ENCODE measurements at places on chromosomes 6 and 20.
A peak's percentile ranks its signal among the peaks of the same experiment; 100 is the strongest.

GRCh38 chr6:157222201-157222981, 100.9 kb downstream of the TMEM242 start:
- DNase-seq = no peak

DNA sequence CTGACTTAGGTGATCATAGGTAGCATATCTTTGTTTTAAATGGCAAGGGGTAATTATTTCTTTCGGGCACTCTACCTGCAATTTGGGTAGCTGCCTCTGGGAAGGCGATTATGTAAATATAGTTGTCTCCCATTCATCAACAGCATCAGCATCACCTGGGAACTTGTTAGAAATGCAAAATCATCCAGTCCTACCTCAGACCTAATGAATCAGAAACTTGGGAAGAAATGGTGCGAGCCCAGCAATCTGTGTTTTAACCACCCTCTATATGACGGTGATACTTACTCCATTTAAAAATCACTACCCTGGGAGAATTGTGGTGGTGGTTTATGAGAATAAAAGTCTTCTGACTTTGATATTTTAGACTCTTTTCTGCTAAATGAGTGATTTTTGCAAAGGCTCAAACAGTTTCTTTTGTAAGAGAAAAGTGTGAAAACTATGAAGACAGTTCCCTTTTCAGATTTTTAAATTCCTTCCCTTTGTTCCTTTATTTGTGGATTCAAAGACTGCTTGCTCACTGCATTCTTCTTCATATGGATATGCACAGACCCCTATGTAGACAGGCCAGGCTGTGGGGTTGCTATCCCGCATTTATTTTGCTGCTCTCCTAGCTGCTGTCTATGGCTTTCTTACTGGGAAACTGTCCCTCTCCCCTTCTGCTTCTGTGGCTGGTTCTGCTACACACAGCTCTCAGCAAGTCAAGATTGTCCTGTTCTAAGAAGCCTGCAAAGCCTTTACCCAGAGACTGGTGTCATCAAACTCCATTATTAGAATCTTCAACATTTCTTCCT, 365.3 kb downstream of the RNF144B start:
- DNase-seq = no peak

DNA sequence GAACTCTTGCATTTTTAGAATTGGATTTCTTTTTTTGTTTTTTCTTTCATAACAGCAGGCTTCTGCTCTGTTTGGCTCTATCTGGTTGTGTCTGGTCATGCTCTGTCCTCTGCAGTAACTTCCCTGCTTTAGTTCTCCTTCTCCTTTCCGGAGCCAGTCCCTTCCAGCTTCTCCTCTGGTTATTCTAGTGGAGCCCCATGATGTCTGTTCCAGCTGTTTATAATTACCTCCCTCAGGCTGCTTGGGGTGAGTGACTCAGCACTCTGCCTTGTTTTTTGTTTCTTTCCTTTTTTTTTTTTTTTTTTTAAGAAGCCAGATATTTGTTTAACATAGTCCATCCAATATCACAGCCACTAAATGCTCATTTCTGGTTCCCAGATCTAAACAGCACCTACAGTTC, 409.6 kb downstream of the MAFB start:
- DNase-seq = peak; percentile 80

- DNase-seq = no peak
These were observed 27.6 kb upstream of the RIMS4 start for GRCh38 chr20:44837946-44838345.

DNA sequence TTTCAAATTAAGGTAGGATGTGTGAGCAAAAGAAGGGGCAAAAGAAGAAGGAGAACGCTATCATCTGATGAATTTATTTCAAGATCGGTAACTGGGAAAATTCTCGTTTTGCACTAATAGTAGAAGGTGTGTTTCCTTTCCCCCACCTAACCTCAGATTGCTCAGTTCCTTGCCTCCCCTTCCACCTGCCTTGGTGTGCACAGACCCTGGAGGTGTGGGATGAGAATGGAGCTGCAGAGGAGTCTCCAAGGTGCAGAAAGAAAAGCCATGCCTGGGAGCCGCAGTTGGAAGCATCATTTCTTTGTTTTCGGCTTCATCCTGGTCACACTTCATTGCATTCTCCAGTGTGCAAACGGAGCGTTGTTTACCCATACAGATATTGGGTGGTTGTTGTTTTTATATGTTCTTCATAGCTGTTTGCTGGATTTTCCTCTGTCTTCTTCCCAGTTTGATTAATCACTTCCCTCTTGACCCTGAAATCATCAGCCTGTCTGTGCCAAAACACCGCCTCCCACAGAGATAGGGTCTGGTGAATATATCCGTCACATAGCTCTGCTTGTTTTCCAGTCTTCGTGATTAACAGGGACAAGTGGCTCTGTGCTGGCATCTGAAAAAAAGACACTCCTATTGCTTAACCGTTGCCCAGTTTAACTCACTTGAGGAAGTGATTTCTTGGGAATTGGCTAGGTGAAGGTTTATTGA, 40.2 kb upstream of the NEDD9 start:
- DNase-seq = no peak

GRCh38 chr20:18436847-18437246, 30.0 kb downstream of the DZANK1 start:
- DNase-seq = no peak

- peak; percentile 2 for DNase-seq
These were observed 7.2 kb upstream of the SDC4 start for GRCh38 chr20:45355209-45356084.

DNA sequence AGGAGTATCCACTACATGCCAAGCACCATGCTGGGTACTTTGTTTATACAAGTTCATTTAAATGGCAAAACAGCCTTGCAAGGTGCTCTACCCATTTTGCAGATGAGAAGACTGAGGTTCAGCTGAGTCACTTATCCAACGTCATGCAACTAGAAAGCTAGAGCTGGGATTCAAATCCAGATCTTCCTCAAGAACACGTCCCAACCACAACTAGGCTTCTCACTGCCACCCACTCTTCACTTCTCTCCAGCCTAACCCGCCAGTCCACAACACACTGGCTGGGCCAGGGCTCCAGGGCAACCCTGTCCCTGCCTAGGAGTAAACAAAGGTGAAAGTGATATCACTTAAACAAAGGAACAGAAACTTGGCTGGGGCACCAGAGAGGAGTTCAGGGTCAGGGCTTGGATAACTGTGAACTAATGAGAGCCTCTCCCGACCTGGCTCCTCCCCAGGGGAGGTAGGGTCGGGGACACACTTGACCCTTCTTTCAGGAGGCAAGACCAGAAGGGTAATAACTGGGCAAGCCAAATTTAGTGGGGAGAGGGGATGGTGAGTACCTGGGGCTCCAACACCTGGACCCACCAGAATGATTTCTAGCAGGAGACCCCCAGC, 7.9 kb downstream of the SDC4 start:
- DNase-seq = no peak

- DNase-seq = no peak
These were observed 24.9 kb upstream of the ASIP start for GRCh38 chr20:34216382-34216742.

DNA sequence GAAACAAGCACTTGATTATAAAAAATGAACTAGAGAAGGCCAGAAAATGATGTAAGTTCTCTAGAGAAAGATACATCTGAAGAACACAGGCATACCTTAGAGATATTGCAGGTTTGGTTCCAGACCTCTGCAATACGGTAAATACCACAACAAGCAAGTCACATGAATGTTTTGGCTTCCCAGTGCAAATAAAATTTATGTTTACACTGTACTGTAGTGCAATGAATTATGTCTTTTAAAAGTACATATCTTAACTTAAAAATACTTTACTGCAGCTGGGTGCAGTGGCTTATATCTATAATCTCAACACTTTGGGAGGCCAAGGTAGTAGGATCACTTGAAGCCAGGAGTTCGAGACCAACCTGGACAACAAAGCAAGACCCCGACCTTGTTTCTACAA, 10.9 kb upstream of the KIAA1586 start:
- no peak for DNase-seq

GRCh38 chr6:2978923-2979322, 7.6 kb upstream of the SERPINB6 start:
- DNase-seq = no peak

GRCh38 chr6:132011582-132011981, 60.4 kb upstream of the CCN2 start:
- DNase-seq = no peak

DNA sequence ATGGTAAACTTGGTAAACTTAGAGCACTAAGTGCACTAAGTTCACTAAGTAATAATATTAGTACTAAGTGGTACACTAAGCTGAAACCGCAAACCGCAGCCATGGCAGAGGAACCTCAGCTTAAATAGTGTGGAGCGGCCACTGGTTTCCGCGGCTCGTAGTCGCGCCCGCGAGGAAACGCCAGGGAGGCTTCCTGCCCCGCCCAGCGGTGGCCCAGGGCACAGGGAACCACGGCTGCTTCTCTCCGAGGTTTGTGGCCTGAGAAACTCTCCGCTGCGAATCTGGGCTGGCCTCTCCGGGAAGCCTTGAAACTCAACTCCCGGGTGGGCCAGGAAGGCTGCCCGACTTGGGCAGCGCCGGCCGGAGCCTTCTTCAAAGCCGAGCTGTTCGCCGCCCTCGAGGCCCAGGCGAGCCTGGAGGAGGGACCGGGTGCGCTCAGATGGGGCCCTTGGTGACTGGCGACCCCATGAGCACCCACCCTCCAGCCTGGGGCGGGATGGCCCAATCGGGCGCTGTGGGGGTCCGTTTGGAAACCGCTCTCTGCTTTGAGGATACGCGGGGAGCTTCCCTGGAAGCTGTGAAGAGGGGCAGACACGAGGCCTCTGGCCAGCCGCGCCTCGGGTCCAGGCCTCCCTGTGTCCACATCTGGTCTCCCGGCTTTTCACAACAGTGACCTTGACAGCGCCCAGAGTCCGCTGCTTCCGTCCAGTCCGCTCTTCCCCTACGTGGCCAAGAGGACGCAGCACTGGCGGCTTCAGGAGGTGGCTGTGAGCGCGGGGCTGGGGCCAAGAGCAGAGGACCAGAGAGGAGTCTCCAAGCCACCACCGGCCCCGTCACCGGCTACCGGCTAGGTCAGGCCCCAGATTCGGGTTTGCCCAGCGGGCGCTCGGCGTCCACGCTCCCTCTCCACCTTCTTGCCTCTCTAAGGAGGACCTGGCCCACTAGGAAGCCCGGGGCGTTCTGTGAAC, 25.4 kb upstream of the HLA-E start:
- DNase-seq = no peak

DNA sequence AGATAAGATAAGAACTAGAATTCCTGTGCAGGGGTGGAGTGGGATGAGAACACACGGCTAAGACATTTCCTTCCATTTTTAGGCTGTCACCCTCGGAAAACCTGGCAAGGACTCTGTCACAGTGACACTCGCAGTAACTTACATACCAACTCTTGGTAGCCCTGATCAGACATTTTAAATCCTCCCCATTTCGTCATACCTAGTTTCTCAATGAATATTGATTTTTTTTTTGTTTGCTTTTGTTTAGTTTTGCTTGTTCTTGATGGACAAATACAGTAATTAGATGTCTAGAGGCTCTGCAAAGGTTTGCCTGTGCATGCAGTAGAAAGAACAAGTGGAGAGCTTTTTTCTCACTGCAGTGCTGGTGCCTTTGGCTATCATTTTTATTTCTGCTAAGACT, 213.0 kb upstream of the FAM83B start:
- no peak for DNase-seq

DNA sequence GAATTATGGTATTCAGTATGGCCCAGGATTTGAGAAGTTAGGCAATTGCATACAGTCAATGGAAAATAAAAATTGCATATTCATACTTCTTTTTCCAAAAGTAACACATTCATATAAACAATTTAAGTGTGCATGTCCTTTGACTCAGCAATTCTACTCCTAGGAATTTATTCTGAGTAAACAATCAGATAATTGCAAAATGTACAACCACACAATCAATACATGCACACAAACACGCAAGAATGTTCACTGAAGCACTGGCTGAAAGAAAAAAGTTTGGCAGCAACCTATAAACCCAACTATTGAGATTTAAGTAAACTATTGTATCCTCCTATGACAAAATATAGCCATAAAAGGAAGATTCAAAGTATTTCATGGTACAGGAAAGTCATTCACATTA, 1.6 kb downstream of the CYP39A1 start:
- no peak for DNase-seq

DNA sequence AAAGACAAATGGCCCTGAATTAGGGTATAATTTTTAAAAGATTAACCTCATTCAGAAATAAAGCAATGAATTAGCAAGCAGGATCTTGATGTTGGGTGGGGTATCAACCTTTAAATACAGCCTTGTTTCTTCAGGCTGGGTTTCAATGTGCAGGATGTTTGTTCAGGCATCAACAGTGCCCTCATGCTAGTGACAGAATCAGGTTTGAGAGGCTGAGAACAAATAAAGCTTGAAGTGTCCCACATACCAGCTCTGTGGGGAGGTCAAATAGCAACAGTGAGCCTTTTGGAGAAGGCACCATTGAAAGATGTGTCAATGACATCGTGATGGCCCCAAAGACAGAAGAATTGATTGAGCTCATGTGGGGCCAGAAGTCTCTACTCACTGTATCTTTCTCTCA, 68.2 kb downstream of the MTFR2 start:
- DNase-seq = no peak

GRCh38 chr6:81896525-81897503, 144.3 kb upstream of the TENT5A start:
- DNase-seq = no peak

GRCh38 chr20:991850-992249, 10.3 kb downstream of the RSPO4 start:
- DNase-seq = no peak

DNA sequence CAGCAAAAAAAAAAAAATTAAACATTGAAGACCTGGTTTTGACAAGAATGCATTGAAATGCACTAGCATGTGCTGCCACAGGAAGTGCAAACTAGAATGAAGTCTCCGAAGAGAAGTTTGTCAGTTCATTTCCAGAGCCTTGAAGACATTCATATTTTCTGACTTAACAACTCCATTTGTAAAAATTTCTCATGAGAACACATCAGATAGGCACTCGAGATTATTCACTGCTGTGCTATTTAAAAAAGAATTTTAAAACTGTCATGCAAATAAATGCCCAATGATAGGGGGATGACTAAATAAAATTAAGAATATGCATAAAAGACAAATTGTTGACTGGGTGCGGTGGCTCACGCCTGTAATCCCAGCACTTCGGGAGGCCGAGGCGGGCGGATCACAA, 394.6 kb upstream of the JARID2 start:
- DNase-seq = no peak

GRCh38 chr20:1388741-1389483, 3.9 kb downstream of the FKBP1A start:
- no peak for DNase-seq

GRCh38 chr20:50980071-50980681, 21.6 kb downstream of the MOCS3 start:
- DNase-seq = no peak
